Heart left ventricle (tissue), 16 donors: ENCODE measurements at places on chromosomes 6 and 20.

DNA sequence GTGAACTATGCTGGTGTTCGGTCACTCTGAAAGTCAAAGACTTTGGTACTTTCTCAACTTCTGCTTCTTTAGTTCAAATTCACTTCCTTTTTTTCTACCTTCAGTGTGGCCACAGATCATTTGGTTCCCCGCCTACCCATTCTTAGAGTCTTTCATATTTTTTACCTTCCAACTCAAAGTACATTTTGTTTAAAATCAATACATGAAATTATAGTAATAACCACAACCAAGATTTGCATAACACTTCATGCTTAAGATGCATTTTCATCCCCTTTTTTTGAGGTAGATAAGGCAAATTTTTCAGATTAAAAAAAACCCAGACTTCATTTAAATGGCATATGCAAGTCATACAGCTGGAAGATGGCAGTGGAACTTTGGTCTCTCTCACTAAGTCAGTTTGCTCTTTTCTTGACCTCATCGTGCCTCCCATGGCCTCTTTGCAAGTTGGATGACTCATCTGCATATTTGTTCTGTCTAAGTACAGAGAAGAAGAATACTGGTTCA is 11.9 kb upstream of the CNR1 start:
- H3K4me1 ChIP-seq, result no peaks in the 10 kb centered on the region
- H3K4me3 ChIP-seq, result no peak overlapping the region
- no peak overlapping the region for H3K27ac ChIP-seq
- no peaks in the 10 kb centered on the region for H3K27me3 ChIP-seq
- no peak for DNase-seq

- no peaks in the 10 kb centered on the region for H3K27me3 ChIP-seq
- H3K36me3 ChIP-seq, result no peaks in the 10 kb centered on the region
- H3K27ac ChIP-seq, result no peak overlapping the region
- no peak for DNase-seq
Measured at GRCh38 chr6:38909015-38909730, 139.4 kb upstream of the GLP1R start.

DNA sequence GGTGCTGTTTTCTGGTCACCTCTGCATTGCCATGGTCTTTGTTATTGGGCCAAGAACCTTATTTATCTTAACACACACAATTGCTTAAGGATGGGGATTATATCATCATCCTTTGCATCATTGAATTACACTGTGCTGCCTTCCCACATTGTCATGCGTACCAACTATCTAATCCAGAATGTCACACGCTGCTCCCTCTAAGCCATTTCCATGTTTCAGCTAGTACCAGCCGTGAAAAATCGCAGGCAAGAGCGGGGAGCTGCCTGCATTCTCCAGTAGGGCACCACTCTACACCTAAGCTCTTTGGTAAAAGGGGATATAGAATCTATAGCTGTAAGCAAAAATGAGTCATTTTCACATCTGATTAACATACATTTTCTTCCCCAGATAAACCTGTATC is 277.0 kb downstream of the PRL start:
- no peak overlapping the region for H3K4me3 ChIP-seq
- DNase-seq, result no peak
- H3K36me3 ChIP-seq, result no peaks in the 10 kb centered on the region
- H3K27ac ChIP-seq, result no peak overlapping the region
- H3K4me1 ChIP-seq, result no peaks in the 10 kb centered on the region

DNA sequence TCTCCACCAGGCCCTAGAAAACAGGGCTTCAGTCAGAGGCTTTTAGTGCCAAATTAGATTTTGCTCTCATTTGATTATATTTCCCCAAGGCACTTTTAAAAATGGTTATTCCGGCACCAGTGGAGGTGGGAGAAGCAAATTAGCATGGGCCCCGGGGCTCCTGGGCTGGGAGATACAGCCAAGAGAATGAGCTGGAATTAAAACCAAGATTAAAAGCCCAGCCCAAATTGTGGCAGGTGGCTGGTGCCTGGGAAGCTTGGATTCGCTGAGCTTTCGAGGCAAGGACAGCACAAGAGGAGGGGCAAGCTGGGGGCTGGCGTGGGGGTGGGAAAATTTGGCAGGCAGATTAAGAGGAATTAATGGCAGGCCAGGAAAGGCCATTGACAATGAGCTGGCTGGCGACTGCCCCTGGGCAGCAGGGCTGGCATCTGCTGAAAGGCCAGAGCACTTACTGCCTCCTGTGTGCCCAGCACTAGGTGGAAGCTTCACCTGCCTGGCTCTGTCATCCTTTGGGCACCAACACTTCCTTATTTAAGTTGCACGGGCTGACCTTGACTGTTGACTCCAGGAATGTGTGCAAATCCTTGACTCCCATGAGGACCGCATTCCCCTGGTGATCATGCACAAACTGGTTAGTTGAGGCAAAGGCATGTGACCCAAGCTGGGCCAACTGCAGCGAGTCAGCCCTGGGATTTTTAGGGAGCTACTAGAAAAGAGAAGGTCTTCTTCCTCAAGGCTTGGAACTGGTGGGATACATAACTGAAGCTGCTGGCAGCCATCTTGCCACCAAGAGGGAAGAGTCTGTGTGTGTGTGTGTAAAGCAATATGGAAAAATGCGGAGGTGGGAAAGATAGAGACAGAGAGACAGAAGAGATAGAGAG is 76.1 kb downstream of the SULF2 start:
- DNase-seq, result no peak
- no peaks in the 10 kb centered on the region for H3K27me3 ChIP-seq
- H3K36me3 ChIP-seq, result no peaks in the 10 kb centered on the region
- H3K27ac ChIP-seq, result no peak overlapping the region
- no peak overlapping the region for H3K4me3 ChIP-seq

GRCh38 chr20:6160736-6161135 is 37.9 kb upstream of the FERMT1 start:
- no peak overlapping the region for H3K27ac ChIP-seq
- H3K27me3 ChIP-seq, result no peaks in the 10 kb centered on the region
- peaks cover 14% of the 10 kb centered on the region for H3K4me1 ChIP-seq
- H3K4me3 ChIP-seq, result no peak overlapping the region
- H3K36me3 ChIP-seq, result no peaks in the 10 kb centered on the region

- no peak overlapping the region for H3K4me3 ChIP-seq
- H3K27me3 ChIP-seq, result peaks cover 5% of the 10 kb centered on the region
- no peak for DNase-seq
- H3K36me3 ChIP-seq, result no peaks in the 10 kb centered on the region
- H3K4me1 ChIP-seq, result peaks cover 9% of the 10 kb centered on the region
Measured at GRCh38 chr6:36025260-36025931, 955 bp upstream of the SLC26A8 start.

DNA sequence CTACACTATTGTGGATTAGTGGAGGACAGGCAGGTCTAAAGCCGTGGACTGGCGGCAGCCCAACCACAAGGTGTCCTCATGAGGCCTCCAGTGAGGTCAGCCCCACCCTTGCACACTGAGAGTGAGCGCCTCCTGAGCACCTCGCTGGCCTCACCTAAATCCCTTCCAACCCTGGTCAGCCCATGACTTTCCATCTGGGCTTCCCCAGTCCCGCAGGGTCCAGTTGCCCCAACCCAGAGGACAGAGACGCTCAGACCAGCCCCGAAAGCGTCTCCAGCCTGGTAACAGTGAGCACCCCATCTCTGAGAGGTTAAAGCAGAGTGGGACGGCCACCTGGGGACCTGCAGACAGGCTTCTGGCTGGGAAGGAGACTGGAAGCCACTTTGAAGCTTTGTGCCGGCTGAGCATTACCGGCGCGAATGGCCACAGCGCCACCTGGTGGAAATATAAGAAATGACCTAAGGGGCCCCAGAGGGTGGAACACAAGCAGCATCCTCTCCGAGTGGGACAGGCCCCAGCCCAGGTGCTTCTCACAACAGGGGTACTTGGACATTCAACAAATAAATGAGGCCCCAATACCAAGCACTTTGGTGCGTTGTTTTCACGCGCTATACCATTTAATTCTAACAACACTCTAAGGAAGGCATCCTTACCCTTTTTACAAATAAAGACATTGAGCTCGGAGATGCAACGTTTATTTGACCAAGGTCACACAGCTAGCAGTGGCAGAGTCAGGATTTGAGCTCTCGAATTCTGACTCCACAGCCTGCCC is 65.7 kb upstream of the TOP1 start:
- H3K4me3 ChIP-seq, result no peak overlapping the region
- no peaks in the 10 kb centered on the region for H3K27me3 ChIP-seq
- H3K27ac ChIP-seq, result no peak overlapping the region
- peak; percentile 59 for DNase-seq

- H3K4me1 ChIP-seq, result no peaks in the 10 kb centered on the region
- H3K36me3 ChIP-seq, result no peaks in the 10 kb centered on the region
- H3K27me3 ChIP-seq, result peaks cover 13% of the 10 kb centered on the region
- DNase-seq, result peak; percentile 76
Measured at GRCh38 chr6:39166189-39166911, 51.4 kb upstream of the SAYSD1 start.

DNA sequence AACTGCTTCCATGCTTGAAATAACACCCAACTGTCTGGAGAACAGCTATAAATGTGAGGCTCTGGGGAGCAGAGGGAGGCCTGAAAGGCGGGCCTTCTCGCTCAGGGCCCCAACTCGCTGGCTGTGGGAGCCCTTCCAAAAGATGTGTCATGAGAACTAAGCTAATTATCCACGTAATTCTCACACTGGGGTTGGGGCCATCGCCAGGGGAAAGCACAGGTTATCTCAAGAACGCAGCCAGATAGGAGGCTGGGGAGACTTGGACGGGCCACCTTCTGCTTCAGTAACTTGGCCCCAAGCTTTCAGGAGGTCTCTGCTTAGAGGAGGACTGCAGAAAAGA is 1.6 kb downstream of the PXDC1 start:
- DNase-seq, result peak; percentile 62
- peak overlapping the region; percentile 76 for H3K4me3 ChIP-seq
- no peaks in the 10 kb centered on the region for H3K36me3 ChIP-seq

DNA sequence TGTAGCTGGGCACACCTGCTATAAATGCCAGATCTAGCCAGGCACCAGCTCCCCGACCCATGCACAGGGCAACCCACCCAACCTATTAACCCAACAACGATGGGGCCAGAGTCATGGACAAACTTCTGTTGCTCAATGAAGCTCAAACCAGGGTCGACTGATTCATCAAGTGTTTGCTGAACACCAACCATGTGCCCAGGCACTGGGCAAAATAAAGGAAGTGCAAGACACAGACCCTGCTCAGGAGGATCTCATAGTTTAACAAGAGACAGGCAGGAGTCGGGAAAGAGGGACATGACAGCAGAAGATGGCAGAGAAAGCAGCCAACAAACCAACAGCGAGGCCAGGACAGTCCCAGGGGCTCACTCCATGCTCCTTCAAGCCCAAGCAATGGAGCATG is 18.8 kb downstream of the KCNK5 start:
- H3K27ac ChIP-seq, result no peak overlapping the region
- no peak for DNase-seq
- no peaks in the 10 kb centered on the region for H3K4me1 ChIP-seq
- no peak overlapping the region for H3K4me3 ChIP-seq

- H3K4me3 ChIP-seq, result no peak overlapping the region
- no peak for DNase-seq
- H3K4me1 ChIP-seq, result no peaks in the 10 kb centered on the region
- no peaks in the 10 kb centered on the region for H3K36me3 ChIP-seq
Measured at GRCh38 chr6:32578962-32579361, 10.7 kb downstream of the HLA-DRB1 start.
